GM19239 (cell line): ENCODE measurements at places on chromosomes 3 and 15.

DNA sequence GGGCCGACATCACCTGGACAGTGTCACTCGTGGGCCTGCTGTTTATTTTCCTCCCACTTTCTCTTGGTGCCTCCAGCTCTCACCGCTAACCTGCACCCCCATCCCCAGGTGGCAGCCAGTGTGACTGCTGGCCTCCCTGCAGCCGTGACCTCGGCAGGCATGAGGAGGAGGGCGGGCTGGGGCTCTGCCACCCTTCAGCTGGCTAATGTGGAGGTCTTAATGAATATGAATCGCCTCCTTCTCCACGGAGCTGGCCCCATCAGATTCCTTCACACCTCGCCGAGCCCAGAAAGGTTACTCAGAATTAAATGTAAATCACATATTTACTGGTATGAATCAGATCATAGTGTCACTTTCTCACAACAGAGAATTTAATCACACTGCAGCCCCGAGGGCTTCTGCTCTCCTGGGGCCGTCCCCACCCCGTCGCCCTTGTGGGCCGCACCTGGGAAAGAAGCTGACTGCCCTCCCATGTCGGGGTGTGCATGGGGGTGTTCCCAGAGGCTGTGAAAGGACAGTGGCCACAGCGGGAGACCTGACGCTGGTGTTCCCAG is 171.1 kb upstream of the TLE3 start:
- DNase-seq = no peak

GRCh38 chr3:127858521-127858920 is 36.2 kb upstream of the MGLL start:
- DNase-seq = no peak

GRCh38 chr3:110243081-110243480 is 828.5 kb upstream of the NECTIN3 start:
- no peak for DNase-seq

GRCh38 chr3:141129541-141130011 is 78.4 kb downstream of the SPSB4 start:
- DNase-seq = no peak

- DNase-seq = peak; percentile 46
Measured at GRCh38 chr3:177410730-177411129, 213.4 kb upstream of the TBL1XR1 start.

- DNase-seq = no peak
Measured at GRCh38 chr15:96115642-96116041, 214.9 kb upstream of the NR2F2 start.
